ENCODE measurements at places on chromosomes 11 and 22.

DNA sequence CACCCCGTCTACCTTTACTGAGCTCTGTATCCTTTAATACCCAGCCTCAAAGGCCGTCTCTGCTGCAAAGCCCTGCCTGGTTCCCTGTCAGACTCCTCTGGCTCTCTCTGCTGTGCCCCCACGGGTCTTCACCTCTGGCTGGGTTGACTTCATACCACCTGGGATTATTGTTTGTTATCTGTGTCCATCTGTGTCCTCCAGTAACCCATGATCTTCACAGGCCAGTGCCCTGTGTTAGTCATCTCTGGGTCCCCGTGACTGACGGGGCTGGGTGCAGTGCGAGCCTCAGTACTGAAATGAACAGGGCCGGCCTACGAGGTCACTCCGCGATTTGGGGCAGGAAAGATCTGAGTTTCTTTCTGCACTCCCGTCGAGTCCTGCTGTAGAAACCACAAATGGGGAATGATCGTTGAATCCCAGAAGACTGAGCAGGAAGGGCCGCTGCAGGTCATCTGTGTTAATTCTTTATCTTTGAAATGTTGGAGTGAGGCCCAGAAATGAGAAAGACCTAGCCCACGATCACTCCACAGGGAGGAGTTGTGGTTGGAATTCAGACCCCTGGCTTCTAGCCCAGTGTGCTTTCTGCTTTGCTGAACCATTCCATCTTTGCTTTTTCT, 12.3 kb upstream of the TUB start:
- no peak for DNase-seq

DNA sequence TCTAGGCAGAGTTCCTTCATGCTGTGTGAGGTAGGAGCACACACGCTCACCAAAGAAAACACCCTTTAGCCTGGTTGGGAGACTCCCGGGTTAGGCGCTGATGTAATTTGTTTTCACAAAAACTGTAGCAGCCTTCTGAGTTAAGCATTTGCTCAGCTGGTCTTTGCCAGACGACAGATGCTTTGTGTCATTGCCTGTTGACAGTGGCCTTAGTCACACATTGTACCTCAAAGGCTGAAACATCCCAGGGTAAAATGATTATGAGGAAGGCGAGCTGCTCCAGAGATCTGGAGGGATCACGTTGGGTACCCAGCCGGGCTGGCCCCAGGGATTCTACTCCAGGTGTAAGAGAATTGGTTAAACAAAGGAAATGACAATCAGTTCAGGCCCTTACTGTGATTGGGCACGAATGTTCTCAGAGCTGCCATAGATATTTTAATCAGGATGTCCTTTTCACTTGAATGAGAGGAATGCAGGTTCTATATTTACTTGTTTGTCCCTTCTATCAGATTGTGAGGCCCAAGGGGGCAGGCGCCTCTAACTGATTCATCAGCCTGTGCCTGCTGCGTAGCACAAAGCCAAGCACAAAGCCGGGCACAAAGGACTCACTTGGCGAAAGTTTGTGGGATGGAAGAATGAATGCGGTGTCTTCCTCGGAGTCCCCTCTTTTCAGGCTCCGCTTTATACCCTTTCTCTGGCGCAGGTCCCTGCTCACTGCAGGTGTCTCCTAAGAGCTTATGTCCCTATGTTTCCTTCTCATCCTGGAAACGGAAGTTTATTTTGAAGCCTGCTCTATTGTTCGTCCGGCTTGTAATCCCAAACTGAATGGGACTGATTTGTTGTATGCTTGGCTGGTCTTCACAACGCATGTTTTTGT, 47.1 kb downstream of the ADM start:
- DNase-seq, result no peak

- DNase-seq, result peak; percentile 50
Observed at GRCh38 chr11:64339754-64340408, at the start of gene CCDC88B. CCDC88B (plus strand) TSS chr11:64340204; CDS start chr11:64340267, 63 bp downstream.

GRCh38 chr11:67519726-67520125, 3.5 kb downstream of the CABP2 start:
- no peak for DNase-seq

DNA sequence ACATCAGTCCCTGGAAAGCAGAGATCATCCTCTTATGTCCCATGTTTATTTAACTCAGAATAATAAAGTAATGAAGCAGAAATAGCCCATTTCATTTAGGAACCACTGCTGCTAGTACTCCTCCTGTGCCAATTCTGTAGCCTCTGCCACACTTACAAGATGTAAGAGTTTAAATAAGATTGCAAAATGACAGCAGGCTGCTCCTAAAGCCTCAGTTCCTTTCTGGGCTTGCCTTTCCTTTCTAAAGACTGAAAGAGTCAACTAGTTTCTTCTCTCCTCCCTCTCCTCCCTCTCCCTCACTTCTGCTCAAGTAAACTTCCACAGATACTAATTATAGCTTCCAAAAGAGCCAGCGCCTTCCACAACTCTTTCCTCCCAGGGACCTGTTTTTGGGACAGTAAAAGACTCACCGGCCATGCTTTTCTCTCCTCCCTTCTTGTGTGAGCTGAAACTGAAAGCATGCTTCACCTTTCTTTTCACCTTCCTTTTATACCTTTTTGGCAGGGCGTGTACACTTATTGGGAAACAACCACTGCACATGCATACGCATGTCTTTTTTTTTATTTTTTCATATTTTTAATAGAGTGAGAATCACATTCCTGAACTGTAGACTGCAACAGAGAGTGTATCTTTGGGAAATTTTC, 26.1 kb upstream of the CARD16 start:
- DNase-seq, result no peak

DNA sequence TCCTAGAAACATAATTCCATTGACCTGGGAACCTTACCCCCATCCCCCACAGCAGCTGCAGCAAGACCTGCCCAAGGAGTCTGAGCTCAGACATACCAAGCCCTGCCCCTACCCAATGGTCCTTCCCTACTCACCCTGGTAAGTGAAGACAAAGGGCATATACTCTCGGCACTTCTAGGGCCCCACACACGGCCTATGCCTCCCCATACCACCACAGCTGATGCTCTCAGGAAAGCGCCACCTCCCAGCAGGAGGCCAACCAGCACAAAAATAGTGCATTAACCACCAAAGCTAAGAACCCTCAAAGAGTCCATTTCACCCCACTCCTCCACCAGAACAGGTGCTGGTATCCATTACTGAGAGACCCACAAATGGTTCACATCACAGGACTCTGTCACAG, 74.4 kb upstream of the GUCY1A2 start:
- no peak for DNase-seq

DNA sequence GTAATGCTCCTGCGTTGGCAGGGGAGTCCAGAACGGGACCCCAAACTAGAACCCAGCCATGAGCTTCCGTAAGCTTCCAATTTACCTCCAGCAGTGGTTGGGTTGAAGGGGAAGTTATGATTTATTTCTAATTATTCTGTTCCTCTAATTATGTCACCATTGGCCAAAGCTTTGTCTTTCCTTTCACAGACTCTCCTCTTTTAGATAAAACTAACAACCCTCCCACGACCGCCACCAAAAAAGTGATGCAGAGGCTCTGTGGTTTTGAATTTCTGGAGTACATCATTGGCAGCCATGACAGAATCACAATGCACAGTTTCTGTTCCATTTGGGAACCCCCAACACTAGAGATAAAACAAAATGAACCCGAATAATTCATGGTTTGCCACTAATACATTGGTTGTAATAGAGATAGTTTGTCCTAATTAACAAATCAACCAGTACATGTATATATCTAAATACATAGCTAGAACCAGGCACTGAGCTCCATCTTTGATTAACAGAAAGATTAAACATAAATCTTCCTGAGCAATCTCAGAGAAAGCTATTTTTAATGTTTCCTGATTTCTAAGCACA, 64.3 kb downstream of the ETS1 start:
- no peak for DNase-seq

GRCh38 chr11:133710681-133711240, 134.6 kb downstream of the SPATA19 start:
- no peak for DNase-seq

Data from esophagus squamous epithelium (tissue), 5 donors.